ENCODE measurements at places on chromosomes 11 and 22.

DNA sequence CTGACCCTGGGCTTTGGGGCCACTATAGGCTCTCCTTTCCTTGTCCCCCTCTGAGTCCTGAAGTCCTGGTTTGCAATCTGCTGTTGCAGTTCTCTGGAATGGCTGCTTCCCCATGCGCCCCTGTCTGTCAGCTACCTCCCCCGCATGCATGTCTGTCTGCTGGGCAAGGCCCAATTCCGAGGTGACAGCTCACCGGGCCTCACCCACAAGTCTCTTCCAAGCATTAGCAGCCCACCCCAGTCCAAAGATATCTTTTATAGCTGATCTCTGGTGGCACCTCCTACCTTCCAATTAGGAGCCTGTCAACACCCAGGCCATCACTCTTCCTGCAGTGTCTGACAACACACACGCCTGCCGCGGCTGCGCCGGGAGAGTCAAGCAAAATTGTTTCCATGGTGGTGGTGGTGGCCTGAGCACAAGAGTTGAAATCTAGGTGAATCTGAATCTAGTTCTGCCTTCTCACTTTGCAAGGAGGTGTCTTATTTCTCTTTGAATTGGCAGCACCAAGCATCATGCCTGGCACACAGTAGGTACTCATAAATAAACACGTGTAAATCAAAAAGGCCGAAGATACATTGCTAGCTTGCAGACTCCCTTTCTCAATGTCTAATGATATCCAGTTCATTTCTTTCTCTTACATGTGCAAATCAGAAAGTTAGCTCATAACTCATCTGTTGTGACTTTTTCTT, 1.2 kb upstream of the LMO2 start:
- no peak for DNase-seq

- DNase-seq, result no peak
Measured at GRCh38 chr11:61572913-61573312, 8.0 kb downstream of the SYT7 start.

- DNase-seq, result peak; percentile 47
Measured at GRCh38 chr11:373716-374551, 4.6 kb downstream of the B4GALNT4 start.

- DNase-seq, result no peak
Measured at GRCh38 chr11:22984045-22984444, 123.8 kb upstream of the CCDC179 start.

- DNase-seq, result no peak
Measured at GRCh38 chr11:77842441-77843121, 21.6 kb downstream of the AAMDC start.

DNA sequence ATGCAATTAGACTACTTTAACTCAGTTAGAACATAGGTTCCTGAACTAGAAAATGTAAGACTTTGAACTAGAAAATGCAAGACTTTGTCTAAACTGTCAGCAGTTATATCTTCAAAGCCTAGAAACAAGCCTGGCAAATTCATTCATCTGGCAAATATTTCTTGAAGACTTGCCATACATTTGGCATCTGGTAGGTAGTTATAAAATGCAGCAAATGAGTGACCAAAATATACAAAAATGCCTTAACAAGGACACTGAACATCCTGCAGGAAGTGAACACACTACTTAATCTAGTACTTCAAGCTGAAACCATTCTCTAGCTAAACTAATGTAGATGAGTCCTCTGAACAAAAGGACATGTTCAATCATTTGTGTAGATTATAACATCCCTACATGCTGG, 84.7 kb upstream of the SCUBE2 start:
- no peak for DNase-seq

GRCh38 chr11:64247729-64248531, 1.2 kb upstream of the PPP1R14B start:
- no peak for DNase-seq

DNA sequence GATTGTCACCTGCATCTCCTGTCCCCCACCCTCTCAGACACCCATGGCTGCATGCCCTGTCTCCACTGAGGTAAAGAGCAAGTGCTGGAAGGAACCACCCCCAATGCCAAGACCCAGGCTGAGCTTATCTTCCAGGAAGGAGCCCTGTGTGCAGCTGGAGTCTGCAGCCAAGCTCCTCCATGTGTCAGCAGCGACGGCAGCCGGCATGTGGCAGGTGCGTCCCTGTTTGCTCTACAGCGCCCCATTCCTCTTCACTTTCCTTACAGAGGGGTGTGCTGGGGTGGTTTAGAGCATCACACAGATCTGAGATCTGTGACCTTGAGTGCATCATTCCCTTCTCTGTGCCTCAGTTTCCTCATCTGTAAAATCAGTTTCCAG, 7.7 kb upstream of the MN1 start:
- no peak for DNase-seq

DNA sequence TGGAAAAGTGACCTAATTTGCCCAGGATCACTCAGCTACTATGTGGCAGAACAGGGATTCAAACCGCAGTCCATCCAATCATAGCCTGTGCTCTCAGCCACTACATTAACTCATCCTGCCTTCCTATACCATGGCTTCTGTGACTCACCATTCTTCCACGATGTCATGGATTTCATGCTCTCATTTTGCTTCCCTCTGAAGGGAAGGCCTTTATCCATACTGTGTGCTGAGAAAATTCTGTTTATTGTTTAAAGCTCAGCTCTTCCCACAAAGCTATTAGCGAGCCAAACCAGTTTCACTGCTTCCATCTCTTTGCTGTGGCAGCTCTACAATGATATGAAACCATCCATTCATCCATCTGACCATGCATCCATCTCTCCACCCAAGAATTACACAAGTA, 289.9 kb downstream of the TENM4 start:
- no peak for DNase-seq

DNA sequence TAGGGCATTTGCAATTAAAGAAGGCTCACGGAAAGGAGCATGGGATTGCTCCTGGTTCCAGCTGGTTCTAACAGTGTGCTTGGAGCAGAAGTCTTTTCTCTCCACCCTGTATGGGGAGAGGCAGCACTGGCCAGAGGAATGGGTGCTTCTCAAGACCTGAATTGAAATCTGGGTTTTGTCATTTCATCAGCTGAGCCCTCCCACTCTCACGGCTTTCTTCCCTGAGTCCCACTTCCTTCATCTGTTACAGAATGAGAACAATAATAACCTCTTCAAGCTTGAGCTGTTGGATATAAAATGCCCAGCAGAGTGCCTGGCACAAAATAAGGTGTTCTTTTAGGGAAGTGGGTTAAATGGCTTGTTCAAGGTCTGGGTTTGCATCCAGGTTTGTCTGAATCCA, 17.2 kb downstream of the CNTF start:
- no peak for DNase-seq

GRCh38 chr11:111918390-111919256, at the start of gene C11orf52:
Gene C11orf52, plus strand, starts transcription at chr11:111918913. Its CDS starts 60 bp downstream, at chr11:111918973.
- DNase-seq, result no peak

- no peak for DNase-seq
Measured at GRCh38 chr11:46248289-46249102, 29.0 kb upstream of the CREB3L1 start.

- DNase-seq, result no peak
Measured at GRCh38 chr22:48474881-48475280, 1352.8 kb downstream of the BRD1 start.

- DNase-seq, result no peak
Measured at GRCh38 chr22:41206719-41207118, 1.6 kb downstream of the L3MBTL2 start.

DNA sequence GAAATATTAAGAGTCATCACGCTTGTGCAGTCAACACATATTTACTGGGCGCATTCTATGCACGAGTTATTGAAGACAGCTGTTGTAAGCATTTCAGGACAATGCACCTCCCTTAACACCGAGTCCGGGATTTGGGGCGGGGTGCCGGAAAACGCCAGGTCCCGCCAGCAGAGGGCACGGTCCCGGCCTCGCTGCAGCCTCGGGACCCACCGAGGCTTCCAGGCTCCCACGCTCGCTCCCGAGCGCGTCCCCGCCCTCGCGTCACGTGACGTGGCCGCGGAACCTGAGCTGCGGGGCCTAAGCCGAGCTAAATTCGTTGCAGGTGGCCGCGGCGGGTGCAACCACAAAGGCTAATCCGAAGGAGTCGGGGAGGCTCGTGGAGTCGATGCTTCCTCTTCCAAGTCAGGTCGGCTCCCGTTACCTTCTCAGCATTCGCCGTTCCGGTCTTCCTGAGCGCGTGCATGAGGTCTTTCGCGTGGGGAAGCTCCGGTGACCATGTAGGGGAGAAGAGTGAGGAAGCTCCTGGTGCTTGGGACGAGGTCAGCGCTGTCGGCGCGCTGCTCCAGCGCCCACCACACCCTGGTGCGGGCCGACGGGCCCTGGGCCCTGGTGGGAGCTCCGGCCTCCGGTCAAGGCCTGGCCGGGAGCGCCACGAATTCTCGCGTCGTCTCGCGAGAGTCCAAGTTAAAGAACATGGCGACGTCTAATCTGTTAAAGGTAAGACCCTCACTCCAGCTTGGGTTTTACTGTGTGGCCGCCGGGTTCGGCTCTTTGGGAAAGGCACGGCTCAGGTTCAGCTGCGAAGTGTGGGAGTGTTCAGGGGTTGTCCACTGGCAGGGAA, at the start of gene CUL5:
Gene CUL5 (plus strand): TSS at position 243 of the 841 bp plus-strand sequence. CDS start 451 bp downstream, at position 694.
- DNase-seq, result peak; percentile 93

- DNase-seq, result no peak
Measured at GRCh38 chr11:131964698-131965483, 594.5 kb downstream of the NTM start.

- DNase-seq, result no peak
Measured at GRCh38 chr11:9777525-9777924, 113.6 kb downstream of the SWAP70 start.

DNA sequence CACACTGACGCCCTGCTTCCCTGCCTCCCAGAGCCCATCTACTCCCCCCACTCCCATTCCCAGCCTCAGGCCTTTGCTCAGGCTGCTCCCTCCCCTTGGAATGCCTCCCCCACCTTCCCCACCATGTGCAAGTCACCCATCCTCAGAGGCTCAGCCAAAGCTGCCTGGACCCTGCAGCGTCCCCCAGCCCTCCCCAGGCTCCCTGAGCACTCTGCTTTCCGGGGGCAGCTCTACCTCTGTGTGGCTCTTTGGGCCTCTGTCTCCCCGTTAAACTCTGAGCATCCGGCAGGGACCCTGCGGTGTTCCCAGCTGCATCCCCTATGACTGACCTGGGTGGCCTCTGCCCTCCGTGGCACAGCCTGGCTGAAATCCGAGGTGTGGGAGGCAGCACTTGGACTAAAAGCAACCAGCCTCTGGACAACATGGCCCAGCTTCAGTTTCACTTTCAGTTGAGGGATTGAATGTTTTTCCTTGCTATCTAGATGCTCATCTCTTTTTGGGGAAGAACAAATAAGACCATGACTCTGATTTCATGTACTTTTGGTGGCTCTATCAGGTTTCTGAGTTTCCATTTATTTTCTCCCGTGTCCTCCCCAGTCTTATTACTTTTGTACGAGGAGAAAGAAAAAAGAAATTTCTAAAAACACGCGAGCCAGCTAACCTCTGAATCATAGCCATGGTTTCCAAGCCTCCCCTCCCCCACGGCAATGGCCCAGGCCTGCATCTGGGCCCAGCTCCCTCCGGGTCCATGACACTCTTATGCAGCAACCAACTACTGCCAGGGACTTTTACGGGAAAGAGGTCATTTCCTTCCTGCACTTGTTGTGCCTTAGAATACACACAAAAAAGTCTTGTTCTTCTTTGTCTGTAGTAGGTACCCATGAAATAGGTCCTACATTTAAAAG, 3.8 kb downstream of the APOL3 start:
- peak; percentile 83 for DNase-seq
